ENCODE measurements at places on chromosomes 16 and 17. TPM values are rescaled to one million over a fixed set of nuclear protein-coding genes. Genes with fewer than 3 reads are reported as not detected.

ERN2 gene
- polyA plus RNA-seq: not detected

FNDC8 gene
- polyA plus RNA-seq: not detected

OR4D1 gene
- not detected for polyA plus RNA-seq

SULT1A2 gene
- polyA plus RNA-seq: 4.8 TPM

RTN4RL1 gene
- polyA plus RNA-seq: 0.11 TPM

POLG2 gene
- 15.8 TPM for polyA plus RNA-seq

CRLF3 gene
- polyA plus RNA-seq: 88.5 TPM

ASIC2 gene
- not detected for polyA plus RNA-seq

MT4 gene
- not detected for polyA plus RNA-seq

SEPHS2 gene
- polyA plus RNA-seq: 8.5 TPM

C16orf46 gene
- polyA plus RNA-seq: not detected

CXCL16 gene
- polyA plus RNA-seq: 68.1 TPM

SLC47A1 gene
- polyA plus RNA-seq: 0.44 TPM

HSD17B1 gene
- 0.19 TPM for polyA plus RNA-seq

IRF8 gene
- polyA plus RNA-seq: 187 TPM

ACD gene
- polyA plus RNA-seq: 26.0 TPM

CCL3 gene
- polyA plus RNA-seq: 161 TPM

SLFN12L gene
- 0.14 TPM for polyA plus RNA-seq

TMEM256 gene
- polyA plus RNA-seq: 39.2 TPM

VMP1 gene
- 246 TPM for polyA plus RNA-seq

WNT9B gene
- polyA plus RNA-seq: not detected

CARHSP1 gene
- polyA plus RNA-seq: 32.0 TPM

AIPL1 gene
- not detected for polyA plus RNA-seq

NUP88 gene
- polyA plus RNA-seq: 23.1 TPM

CCDC144A gene
- not detected for polyA plus RNA-seq

SLC35G3 gene
- polyA plus RNA-seq: not detected

ZNF830 gene
- polyA plus RNA-seq: 2.1 TPM

KRTAP3-1 gene
- polyA plus RNA-seq: not detected

GRB7 gene
- polyA plus RNA-seq: not detected

GCGR gene
- not detected for polyA plus RNA-seq

SLFN14 gene
- 0.12 TPM for polyA plus RNA-seq

CDH8 gene
- polyA plus RNA-seq: not detected

NOTUM gene
- polyA plus RNA-seq: not detected

PSMD7 gene
- polyA plus RNA-seq: 34.3 TPM

ZNF205 gene
- polyA plus RNA-seq: 6.7 TPM

GRAPL gene
- not detected for polyA plus RNA-seq

HS3ST2 gene
- polyA plus RNA-seq: not detected

RASL10B gene
- polyA plus RNA-seq: not detected

All from CD14-positive monocyte (primary cell).